Cortex of kidney (tissue), 1 donor: ENCODE measurements at places on chromosomes 2 and 18.

DNA sequence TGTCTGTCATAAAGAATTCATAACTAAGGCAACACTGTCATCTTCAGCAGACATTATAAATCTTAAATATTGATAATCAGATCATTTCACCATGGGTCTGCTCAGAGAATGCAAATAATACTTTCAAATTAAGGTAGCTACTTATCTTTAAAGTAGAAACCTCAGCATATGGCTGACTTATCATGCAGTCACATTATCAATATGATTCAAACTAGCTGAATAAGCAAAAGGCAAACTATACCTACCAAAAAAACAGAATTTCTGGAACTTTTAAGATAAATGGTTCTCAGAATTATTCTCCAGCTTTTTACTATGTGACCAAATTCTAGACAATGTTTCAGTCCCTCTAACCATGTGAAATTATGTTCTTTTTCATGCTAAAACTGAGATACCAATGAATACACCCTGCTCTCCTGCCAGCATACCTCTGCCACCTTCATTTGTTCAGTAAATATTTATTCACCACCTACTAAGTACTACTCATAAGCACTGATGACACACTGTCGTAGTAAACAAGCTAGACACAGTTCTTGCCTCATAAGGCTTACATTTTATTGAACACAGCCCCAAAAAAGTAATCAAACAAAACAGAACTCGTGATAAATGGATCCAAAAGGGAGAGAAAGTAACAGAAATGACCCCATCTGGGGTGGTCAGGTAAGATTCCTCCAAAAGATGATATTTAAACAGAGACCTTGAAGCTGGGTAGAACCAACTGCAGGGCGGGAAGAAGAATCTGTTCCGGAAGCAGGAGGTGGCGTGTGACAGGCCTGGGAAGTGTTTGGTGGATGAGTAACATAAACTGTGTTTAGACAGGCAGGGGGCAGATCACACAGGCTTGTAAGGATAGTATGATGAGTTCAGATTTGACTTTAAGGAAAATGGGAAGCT is 17.7 kb downstream of the SPIRE1 start:
- DNase-seq, result no peak

GRCh38 chr2:43041661-43042360 is 184.6 kb downstream of the ZFP36L2 start:
- DNase-seq, result no peak

DNA sequence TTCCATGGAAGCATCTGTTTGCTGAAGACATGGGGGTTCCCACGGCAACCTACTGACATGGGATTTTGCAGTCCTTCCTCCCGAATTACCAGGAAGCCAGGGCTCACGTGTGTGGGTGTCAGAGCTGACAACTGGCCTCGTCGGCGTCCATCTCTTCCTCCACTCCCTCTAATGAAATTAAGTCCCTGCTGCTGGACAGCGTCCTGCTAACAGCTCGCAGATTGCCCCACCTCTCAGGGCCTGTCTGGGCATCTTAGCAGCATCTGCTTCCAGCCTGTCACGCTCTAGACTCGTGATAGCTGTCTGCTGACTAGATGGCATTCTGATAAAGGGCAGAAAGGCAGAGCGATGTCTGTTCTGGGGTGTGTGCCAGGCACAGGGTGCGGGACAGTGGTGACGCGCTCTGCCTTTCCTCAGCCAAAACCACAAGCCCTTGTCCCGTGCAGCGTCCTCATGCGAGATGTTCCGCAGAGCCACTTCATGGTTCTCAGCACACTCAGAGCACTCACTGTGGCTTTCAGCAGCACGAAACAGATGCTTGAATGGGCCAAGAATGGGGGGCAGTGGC is 161.1 kb downstream of the ARL4C start:
- DNase-seq, result no peak

DNA sequence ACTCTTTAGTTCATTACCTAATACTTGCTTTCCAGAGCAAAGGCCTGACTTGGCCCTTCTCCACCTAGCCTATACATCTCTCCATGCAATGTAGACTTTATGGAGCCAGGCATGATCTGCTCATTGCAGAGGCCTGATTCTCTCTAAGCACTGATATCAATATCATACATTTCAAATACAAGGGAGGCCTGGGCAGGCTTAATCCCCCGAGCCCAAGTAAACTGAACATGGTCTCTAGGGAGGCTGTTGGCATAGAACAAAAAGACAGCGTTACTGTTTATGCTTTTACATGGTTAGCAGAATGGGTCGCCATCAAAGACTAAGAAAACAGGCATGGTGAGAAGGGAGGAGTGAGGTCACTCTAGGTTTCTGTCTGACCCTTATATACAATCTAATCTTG is 695.1 kb downstream of the ZEB2 start:
- no peak for DNase-seq

DNA sequence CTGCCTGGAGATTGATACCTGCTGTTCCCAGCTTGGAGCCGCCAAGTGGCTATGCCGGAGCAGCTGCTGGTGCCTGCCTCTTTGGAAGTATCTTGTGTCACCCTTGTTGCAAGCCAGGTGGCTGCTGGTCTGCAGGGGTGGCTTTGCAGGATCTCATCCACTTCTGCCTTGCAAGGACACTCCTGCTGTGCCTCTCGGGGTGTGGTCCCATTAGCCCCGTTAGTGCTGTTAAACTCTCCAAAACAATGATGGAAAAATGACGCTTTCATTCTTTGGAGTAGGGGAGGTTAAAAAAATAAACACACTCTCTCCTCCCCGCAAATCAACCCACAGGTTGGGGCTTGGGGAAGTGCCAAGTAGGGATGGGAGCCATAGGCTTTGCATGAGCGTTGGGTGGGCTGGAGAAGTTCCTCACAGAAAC is 352.8 kb downstream of the RNF144A start:
- no peak for DNase-seq

DNA sequence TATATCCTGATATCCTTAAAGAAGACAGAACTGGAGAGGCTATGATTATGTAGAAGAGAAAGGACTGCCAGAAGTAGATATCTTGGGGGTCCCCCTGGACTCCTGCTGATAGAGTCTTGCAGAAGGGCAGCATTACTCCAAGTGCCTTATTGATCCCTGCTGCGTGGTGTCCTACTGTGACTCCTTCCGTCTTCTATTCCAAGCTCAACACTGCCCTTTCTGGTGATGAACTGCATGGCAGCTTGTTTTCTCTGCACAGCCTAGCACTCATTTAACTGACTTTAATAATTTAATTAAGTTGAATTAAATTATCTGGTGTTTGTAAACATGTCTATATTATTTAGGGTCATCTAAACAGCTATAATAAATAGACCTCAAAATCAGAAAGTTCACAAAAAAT is 194.1 kb upstream of the DSEL start:
- DNase-seq, result no peak

DNA sequence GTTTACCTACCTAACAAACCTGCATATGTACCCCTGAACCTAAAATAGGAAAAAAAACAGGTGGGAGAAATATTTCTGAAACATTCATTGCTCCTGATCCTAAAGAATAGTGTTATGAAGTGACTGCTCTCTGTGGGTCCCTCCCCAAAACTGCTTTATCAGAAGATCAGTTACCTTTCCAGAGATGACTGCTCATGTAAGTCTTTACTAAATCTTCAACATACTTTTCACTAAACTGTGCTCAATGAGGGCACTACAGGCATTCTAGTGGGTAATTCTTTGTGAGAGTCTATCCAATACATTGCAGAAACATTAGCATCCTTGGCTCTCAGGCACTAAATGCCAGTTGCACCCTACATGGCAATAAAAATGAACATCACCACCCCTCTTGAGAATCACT is 189.3 kb upstream of the STK17B start:
- no peak for DNase-seq

GRCh38 chr2:181790716-181791649 is 100.5 kb upstream of the ITPRID2 start:
- no peak for DNase-seq

GRCh38 chr2:149057401-149057800 is 18.9 kb downstream of the LYPD6B start:
- DNase-seq, result no peak

GRCh38 chr2:15868186-15868585 is 72.2 kb upstream of the MYCN start:
- DNase-seq, result no peak
